ENCODE measurements at places on chromosomes 4 and X.

DNA sequence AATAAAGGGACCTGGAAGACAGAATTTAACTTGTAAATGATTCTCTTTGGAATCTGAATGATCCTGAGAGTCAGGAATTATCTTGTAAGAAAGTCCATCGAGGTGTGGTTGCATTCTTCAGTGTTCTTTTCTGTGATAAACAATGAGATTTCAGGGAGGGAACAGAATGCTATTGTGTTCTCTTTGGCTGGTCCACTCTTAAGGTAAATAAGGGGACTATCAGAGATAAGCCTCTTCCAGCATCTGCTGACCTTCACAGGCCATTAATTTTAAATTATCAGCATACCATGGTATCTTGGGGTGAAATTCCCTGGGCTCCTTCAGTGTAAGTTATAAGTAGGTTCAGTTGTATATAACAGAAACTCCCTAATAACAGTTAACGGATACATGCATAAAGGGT is 107.1 kb upstream of the ARHGAP24 start:
- no peak for ATAC-seq

DNA sequence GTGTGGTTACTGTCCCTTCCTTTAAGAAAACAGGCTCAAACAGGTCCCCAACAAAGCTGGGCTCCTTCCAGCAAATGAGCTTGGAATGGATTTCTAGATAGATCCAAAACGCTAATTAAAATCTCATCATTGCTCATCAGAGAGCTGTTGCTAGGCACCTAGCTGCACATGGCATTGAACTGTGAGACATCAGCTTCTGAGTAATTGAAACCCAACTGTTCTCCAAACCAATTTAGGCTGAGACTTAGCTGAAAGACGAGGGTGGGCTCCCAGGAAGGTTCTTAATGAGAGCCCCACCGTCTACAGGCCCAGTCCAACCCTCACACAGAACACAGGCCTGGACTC is 59.1 kb downstream of the FAM184B start:
- no peak for ATAC-seq

DNA sequence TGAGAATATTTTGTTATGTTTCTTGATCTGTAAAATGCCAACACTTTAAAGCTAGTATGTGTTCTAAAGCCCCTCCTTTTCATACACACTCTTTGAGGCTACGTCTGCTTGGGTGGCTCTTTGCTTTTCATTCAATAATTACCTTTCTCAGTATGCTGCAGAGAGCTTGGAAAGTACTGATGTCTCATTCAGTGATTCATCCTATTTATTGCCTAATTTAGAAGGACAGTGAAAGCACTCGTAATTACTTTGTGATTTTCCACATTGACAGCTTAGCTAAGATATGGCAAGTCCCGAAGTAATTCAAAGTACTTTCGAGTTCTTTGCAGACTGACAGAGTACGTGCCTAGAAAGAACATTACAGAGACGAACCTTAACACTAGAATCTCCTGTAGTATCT is 57.2 kb downstream of the BMP15 start:
- ATAC-seq = no peak

DNA sequence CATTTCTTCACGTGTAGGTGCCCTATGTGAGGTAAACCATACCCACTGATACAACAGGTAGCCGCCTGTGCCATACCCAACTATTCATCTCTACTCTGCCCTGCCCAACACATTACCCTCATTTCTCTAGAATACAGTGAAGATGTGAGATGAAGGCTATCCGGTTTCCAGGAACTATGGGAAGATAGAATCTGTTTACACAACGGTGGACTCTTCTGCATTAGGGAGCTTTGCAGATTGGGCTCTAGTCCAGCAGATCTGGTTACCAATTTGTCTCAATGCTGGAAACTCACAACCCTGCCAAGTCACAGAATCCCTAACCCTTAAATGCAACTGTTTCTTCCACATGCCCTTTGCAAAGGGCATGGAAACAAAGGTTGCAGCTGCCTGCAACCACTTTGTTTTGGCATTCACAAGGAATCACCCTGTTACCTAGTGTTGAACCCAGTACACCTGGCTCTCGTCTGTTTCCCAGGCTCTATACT is 6.4 kb upstream of the SLAIN2 start:
- no peak for ATAC-seq

DNA sequence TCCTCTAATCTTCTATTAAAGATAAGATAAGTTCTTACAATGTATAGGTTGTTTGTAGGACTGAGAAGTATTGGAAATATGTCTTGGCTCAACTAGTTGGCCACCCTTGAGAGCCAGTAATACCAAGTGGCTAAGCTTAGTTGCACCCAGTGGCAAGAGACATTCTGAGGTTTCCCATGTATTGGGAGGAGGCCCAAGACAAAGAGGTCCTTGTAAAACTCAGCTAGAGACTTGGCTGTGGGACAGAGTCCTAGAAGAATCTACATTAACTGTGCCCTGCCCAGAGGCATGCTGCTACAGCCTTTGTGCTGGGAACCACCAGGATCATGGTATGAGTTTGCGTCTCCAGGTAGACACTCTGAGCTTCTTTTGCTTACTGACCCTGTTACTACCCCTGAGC is 41.9 kb upstream of the SLC4A4 start:
- ATAC-seq = no peak
